ENCODE measurements at places on chromosomes 7 and 10.

DNA sequence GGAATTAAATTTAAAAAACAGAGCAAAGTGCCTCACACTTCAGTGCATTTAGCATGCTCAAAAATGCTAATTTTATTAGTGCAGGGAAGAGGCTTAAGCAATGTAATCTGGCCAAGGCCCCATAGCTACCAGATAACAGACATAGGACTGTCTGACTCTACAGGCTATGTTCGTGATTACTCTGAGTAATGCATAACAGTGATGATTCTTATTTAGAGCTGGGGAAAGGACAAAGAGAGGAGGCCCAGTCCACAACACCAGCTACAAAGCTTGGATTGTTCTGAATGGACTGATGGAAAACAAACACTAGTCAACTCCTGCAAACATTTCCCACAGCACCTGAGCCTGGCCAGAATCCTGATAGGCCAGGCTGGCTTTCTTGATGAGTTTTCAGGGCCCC lies 8.4 kb upstream of the CH25H start:
- DNase-seq = no peak

DNA sequence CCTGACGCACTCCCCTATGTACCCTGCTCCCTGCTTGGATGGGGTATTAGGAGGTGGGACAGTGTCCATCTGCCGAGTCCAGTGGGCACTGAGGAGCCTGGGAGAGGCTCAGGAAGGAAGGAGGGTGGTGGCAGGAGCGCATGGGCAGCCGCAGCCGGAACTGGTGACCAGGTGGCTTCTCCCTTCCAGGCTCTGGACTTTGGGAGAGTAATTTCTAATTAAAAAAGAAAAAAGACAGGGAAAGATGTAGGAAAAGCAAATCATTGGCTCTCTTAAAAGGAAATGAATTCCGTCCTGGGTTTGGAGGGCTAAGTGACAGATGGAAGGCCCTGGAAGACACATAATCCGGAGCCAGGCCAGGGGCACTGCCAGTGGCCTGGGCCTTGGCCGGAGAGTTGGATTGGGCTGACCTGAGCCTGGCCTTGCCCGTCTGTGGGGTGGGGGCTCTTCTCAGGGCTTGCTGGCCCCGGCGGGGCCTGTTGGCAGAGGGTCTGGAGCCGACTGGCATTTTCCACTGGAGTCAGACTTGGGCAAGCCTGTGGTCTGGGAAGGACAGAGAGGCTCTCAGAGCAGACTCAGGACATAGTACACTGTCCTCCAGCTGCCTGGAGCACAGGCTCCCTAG lies 63.0 kb downstream of the NEURL1 start:
- DNase-seq = no peak

DNA sequence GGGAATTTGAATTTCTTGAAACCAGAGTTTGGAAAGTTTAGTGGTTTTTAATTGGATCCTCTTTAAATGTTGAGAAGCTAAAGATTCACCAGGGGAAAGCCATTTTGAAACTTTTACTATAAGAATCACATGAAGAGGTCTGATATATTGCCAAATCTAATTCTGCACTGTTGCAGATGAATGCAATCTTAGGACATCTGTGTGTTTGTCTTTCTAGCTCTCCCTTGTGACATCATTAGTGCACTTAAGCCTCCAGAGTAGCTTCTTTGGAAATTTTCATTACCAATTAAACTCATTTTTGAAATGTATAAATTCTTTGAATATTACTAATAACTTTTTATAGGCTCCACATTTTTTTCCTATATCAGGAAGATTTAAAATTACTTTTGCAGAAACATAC lies 160.2 kb downstream of the BICC1 start:
- no peak for DNase-seq

DNA sequence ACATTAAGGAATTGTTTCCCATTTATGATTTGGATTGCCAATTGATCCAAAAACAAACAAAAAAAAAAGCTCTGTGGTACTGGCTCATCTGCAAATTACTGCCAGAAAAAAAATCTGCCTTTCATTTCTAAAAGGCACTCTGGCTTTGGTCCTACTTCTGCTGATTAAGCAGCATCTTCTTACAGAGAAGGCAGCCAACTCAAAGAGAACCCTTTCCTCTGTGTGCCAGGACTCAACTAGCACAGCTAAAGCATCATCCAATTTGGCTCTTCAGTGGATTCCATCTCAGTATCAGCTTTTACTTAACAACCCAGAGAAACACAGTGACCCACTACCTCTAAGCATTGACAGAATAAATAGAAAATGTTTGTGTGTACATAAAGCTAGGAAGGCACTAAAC lies 80.6 kb downstream of the GSAP start:
- DNase-seq = no peak

DNA sequence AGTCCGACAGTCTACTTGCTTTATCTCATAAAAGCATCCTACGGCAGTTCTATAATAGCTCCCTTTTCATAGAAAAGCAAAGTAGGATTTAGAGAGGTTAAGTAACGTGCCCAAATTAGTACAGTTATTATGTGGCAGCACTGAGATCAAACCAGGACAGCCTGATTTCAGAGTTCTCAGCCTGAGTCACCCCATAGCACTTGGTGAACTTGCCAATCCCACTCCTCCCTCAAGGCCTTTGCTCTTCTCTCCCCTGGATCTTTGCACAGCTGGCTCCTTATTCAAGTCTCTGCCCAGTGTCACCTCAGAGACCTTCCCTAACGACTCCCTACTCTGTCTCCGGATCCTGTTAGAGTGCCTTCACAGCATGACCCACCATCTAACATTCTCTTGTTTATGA lies 438.0 kb upstream of the NFE2L3 start:
- no peak for DNase-seq

- DNase-seq = no peak
Observed at GRCh38 chr10:23432166-23432565, 6.7 kb upstream of the OTUD1 start.

GRCh38 chr10:126247446-126247975 lies 140.8 kb downstream of the ADAM12 start:
- no peak for DNase-seq

DNA sequence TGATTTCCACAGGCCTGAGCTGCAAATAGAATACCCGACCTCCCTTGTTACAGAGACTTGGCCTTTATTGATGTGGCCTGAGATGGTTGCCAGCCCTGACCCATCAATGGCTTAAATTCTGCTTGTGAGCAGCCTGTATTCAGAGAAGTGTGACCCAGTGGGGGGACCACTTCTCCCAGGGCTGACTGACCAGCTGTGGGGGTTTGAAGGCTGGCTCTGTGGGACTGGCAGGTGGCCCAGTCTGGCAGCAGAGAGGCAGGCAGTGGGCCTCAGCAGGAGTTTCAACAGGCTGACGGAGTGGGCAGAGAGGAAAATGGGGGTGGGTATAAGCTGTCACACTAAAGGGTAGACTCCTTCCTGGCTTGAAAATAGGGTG lies 12.2 kb upstream of the PPIF start:
- no peak for DNase-seq

DNA sequence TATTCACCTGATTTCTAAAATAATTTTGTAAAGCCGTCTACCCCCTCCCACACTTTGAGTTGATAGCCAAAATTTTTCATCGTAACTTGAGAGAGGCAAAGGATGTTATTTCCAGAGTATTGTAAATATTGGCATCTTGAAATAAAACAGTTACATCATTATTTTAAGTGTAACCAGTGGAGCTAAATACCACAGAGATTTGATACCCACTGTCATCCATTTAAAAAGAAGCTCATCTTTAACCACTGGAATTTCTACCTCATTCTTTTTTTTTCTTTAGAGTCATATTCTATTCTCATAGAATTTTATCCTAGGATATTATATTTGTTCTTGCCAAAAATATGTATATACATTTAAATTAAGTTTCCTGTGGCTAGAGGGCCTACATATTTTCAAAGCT lies 48.6 kb downstream of the CAMK1D start:
- no peak for DNase-seq

- no peak for DNase-seq
Observed at GRCh38 chr7:106134241-106134640, 22.1 kb upstream of the SYPL1 start.

- DNase-seq = no peak
Observed at GRCh38 chr7:122914812-122915211, 28.6 kb upstream of the CADPS2 start.

- no peak for DNase-seq
Observed at GRCh38 chr10:118102121-118102520, 55.4 kb upstream of the RAB11FIP2 start.

All from SK-N-SH (cell line).